OCI-LY7 (cell line): ENCODE measurements at places on chromosomes 6 and 20. TPM values are rescaled to one million over a fixed set of nuclear protein-coding genes. Genes with fewer than 3 reads are reported as not detected.
A peak's percentile ranks its signal among the peaks of the same experiment; 100 is the strongest.

DNA sequence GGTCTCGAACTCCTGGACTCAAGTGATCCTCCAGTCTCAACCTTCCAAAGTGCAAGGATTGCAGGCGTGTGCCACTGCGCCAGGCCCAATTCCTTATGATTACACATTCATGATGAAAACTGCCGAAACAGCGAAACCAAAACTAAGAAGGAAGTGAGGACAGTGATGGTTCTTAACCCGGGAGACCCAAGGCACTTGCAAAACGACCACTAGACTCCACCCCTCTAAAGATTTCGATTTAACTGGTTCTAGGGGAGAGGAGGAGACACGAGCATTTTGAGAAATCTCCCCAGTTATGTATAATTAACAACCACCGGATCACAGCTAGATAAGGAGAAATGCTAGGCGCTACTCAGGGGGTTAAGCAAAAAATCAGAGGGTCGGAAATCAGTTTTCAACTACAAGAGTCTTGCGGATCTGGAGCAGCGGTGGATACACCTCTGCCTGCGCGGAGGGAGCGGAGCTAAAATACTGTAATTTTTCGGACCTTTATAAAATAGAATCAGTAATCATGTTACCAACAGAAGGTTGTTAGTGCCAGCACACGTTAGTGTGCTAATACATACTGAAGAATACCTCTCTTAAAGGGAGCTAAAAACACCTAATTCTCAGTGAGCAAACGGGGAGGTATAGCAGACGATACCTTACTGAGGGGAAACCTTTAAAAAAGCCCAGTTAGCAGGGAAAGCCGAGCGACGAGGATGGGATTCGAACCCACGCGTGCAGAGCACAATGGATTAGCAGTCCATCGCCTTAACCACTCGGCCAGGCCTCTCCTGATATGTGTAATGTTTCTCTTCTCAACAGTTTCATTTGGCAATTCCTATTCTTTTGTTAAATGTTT, 60.0 kb upstream of the BTN3A2 start:
- peak; percentile 76 for DNase-seq

GRCh38 chr6:16591396-16592222, 169.7 kb downstream of the ATXN1 start:
- peak; percentile 10 for DNase-seq

- peak; percentile 62 for DNase-seq
These were observed 11.0 kb downstream of the SLC29A1 start for GRCh38 chr6:44234101-44235025.

DNA sequence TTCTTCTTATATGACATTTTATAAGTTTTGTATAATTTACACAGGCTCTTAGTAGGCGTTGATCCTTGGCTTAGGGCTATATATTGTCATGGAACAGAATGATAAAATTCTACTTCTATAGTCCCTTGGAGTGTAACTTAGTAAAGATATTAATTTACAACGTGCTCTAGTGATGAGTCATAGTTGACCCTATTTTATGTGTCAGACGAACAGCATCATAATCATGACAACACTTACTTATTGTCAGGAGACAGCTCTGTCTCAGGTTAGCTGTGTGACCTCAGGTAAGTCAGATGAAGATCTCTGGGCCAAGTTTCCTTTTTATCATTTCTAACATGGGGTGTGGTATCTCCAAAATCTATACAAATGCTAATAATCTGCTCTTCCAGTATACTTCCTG, 473.5 kb downstream of the UTRN start:
- no peak for DNase-seq

ESF1 gene
- total RNA-seq, result 12.6 and 13.5 TPM in 2 replicates

- DNase-seq, result no peak
These were observed 31.6 kb upstream of the HLA-G start for GRCh38 chr6:29796026-29796425.

UST gene
- 3.4 and 4.1 TPM in 2 replicates for total RNA-seq

- DNase-seq, result peak; percentile 79
These were observed 45.1 kb downstream of the NOL4L start for GRCh38 chr20:32539817-32540675.

DNA sequence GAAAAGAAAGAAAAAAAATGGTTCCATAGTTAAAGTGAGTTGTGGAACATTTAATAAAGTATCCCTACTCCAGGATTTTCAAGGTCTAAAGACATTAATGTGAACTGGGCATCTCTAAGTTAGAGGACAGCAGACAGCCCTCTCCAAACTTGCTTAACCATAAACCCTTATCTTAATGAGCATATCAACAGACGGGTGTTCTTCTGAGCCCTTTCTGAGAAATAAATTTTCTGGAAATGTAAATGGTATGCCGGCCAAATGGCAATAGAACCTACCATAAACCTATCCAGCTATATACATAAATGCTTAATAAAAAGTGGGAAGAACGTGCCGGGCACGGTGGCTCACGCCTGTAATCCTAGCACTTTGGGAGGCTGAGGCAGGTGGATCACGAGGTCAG, 12.5 kb downstream of the SLC18B1 start:
- no peak for DNase-seq

DNA sequence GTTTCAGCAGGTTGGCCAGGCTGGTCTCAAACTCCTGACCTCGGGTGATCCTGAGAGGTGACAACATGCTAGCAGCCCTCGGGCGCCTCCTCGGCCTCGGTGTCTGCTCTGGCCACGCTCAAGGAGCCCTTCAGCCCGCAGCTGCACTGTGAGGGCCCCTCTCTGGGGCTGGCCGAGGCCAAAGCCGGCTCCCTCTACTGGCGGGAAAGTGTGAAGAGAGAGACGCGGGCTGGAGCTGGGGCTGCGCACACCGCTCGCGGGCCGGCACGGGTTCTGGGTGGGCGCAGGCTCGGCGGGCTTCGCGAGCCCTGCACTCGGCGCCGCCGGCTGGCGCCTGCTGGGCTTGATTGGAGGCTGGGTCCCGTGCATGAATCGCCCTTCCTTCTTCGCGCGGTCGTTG, 80.8 kb upstream of the RBM24 start:
- no peak for DNase-seq

GRCh38 chr6:153215242-153215641, 84.2 kb upstream of the RGS17 start:
- no peak for DNase-seq
